K562 (cell line): ENCODE measurements at places on chromosomes 5 and 9. TPM values are rescaled to one million over a fixed set of nuclear protein-coding genes. Genes with fewer than 3 reads are reported as not detected.

Gene AHRR
- total RNA-seq = 1.6 and 1.8 TPM in 2 replicates

Gene MARVELD2
- total RNA-seq = 0.09 and 0.13 TPM in 2 replicates

Gene CTSV
- total RNA-seq = not detected in 2 replicates

Gene AKNA
- total RNA-seq = 16.9 and 20.5 TPM in 2 replicates

Gene DUSP1
- 14.2 and 17.1 TPM in 2 replicates for total RNA-seq

Gene C5orf58
- total RNA-seq = 1.9 and 2.4 TPM in 2 replicates

Gene PLEKHG4B
- total RNA-seq = 0.02 and 0.04 TPM in 2 replicates

Gene SYNPO
- total RNA-seq = 0.31 and 0.36 TPM in 2 replicates

Gene IL5
- total RNA-seq = not detected in 2 replicates

Gene HTR4
- not detected in 2 replicates for total RNA-seq

DNA sequence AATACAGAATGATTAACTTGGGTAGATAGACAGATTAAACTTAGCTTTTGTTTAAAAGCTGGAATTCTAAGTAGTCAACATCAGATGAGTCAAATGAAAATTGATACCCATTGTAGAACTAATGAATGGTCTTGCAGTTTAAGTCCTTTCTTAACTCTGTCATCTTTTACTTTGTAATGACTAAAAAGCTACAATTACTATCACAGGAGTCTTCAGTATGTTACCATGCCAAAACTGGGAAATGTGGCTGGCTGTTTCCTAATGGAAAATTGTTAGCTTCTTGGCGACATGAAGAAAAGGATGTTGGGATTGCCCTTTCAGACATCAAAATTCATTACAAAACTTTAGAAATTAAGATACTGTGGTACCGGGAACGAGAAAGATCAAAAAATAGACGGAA is 20.2 kb upstream of the ANXA1 start:
- no peak for DNase-seq
- H3K36me3 ChIP-seq = no peaks in the 10 kb centered on the region
- H3K4me1 ChIP-seq = no peaks in the 10 kb centered on the region; the same call in 1 of the 2 replicates
- peak overlapping the region; percentile 85; the same call in 1 of the 3 replicates for H3K27ac ChIP-seq
- no peak overlapping the region for H3K4me3 ChIP-seq
- H3K27me3 ChIP-seq = no peaks in the 10 kb centered on the region

DNA sequence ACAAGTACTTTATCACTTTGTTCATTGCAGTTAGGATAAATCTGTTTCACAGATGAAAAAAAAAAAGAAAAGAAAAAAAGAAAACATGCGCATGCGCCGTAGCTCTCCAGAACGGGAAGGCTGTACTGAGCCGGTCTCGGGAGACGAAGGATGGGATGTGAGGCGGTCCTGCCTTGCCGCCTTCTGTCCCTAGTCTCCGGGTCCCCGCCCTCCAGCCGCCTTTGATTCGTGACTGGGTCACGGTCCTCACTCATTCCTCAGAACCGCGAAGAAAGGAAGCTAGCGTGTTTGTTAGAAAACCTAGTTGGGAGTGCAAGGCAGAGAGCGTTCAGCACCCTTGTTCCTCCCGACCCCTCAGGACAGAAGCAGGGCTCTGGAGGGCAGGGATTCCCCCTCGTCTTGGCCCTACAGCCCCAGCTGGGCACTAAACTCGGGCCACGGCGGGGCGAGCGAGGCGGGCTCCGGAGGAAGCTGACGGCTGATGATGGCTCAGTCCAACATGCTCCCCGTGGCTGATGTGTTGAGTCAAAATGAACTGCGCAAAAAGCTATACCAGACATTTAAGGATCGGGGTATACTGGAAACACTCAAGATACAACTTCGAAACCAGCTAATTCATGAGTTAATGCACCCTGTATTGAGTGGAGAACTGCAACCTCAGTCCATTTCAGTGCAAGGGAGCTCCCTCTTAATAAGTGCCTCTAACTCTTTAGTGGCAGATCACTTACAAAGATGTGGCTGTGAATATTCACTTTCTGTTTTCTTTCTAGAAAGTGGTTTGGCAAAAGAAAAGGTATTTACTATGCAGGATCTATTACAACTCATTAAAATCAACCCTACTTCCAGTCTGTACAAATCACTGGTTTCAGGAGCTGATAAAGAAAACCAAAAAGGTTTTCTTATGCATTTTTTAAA is 40.0 kb downstream of the CPLANE1 start:
- no peak overlapping the region for H3K27ac ChIP-seq
- peaks cover 48% of the 10 kb centered on the region for H3K27me3 ChIP-seq
- H3K4me3 ChIP-seq = no peak overlapping the region

- no peak overlapping the region for H3K4me3 ChIP-seq
- no peak for DNase-seq
- H3K36me3 ChIP-seq = no peaks in the 10 kb centered on the region
- H3K4me1 ChIP-seq = no peaks in the 10 kb centered on the region
- H3K27ac ChIP-seq = no peak overlapping the region
- no peaks in the 10 kb centered on the region for H3K27me3 ChIP-seq
Measured at GRCh38 chr5:15785531-15785981, 285.6 kb downstream of the FBXL7 start.

- DNase-seq = no peak
- H3K36me3 ChIP-seq = no peaks in the 10 kb centered on the region
- no peaks in the 10 kb centered on the region for H3K27me3 ChIP-seq
- H3K27ac ChIP-seq = no peak within 1 kb of the TSS
- no peaks in the 10 kb centered on the region for H3K4me1 ChIP-seq
Measured at GRCh38 chr9:25678147-25678666, at the start of gene TUSC1. TSS of gene TUSC1 (minus strand) at chr9:25678444. CDS start at chr9:25678312, 132 bp downstream.

DNA sequence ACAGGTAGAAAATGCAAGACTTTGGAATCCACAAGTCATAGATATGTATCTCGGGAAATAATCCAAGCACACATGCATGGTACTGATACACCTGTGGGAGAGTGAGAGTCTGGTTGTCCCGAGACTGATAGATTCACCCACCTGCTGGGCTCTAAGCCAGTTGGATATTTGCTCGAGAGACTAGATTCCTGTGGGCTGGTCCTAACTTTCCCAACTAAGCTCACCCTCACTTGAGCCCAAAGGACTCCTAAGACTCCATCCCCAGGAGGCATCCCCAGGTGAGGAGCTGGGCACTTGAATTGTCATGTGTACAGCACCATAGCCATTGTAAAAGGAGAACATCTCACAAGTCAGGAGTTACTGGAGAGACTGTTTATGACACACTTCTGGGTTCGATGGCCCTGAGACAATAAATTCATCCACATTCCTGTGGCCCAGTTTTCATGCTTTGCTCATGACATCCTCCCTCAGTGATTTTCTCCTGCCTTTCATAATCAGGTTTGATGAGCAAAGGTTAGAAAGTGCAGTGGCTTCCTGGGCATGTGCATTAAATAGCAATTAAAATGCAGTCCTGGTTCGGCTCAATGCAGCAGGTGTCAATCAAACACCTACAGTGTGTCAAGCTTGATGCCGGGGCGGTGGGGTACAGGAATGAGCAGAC is 18.1 kb downstream of the SLC1A1 start:
- H3K36me3 ChIP-seq = no peaks in the 10 kb centered on the region
- H3K27me3 ChIP-seq = no peaks in the 10 kb centered on the region
- no peaks in the 10 kb centered on the region for H3K4me1 ChIP-seq
- H3K4me3 ChIP-seq = no peak overlapping the region
- no peak overlapping the region for H3K27ac ChIP-seq

GRCh38 chr5:177501874-177502678 is 4.7 kb upstream of the PDLIM7 start:
- peaks cover 63% of the 10 kb centered on the region for H3K4me1 ChIP-seq
- no peak for DNase-seq
- no peak overlapping the region for H3K27ac ChIP-seq
- H3K36me3 ChIP-seq = peaks cover 7% of the 10 kb centered on the region; the same call in 1 of the 3 replicates
- H3K27me3 ChIP-seq = no peaks in the 10 kb centered on the region

- no peak for DNase-seq
- no peaks in the 10 kb centered on the region for H3K36me3 ChIP-seq
- H3K4me1 ChIP-seq = no peaks in the 10 kb centered on the region; the same call in 2 of the 3 replicates
- H3K27ac ChIP-seq = no peak overlapping the region
- H3K27me3 ChIP-seq = no peaks in the 10 kb centered on the region
Measured at GRCh38 chr5:142420561-142421227, 95.9 kb upstream of the SPRY4 start.

- H3K4me3 ChIP-seq = no peak overlapping the region
- H3K4me1 ChIP-seq = no peaks in the 10 kb centered on the region
- DNase-seq = no peak
- H3K27me3 ChIP-seq = no peaks in the 10 kb centered on the region
- H3K27ac ChIP-seq = no peak overlapping the region
Measured at GRCh38 chr9:7363777-7364477, 435.7 kb downstream of the DMAC1 start.

GRCh38 chr5:34916518-34916917 is 1.0 kb downstream of the BRIX1 start:
- peaks cover 9% of the 10 kb centered on the region for H3K4me1 ChIP-seq
- H3K36me3 ChIP-seq = peaks cover 83% of the 10 kb centered on the region
- H3K27ac ChIP-seq = peak overlapping the region; percentile 95
- peak overlapping the region; percentile 94 for H3K4me3 ChIP-seq
- no peaks in the 10 kb centered on the region for H3K27me3 ChIP-seq

DNA sequence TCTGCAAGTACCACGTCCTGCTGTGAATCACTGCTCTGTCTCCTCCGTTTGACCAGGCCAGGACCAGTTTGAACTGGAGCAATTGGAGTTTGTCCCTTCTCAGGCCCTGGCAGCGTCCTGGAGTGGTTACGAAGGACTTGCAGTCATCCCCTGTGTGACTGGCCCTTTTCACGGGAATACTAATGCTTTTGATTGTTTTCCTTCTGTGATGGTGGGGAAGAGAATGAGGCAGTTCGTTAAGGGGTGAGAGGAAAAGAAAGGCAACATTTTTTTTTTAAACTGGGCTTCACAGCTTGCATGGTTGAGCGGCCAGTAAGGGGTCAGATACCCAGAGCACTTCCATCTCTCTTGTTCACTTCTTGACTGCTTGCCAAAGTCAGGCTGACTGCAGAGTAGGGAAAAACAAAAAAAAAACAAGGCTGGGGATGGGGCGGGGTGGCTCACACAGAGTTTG is 153.5 kb upstream of the STK32A start:
- no peak overlapping the region for H3K4me3 ChIP-seq
- no peak for DNase-seq
- H3K27me3 ChIP-seq = no peaks in the 10 kb centered on the region
- no peaks in the 10 kb centered on the region for H3K36me3 ChIP-seq
- no peak overlapping the region for H3K27ac ChIP-seq

DNA sequence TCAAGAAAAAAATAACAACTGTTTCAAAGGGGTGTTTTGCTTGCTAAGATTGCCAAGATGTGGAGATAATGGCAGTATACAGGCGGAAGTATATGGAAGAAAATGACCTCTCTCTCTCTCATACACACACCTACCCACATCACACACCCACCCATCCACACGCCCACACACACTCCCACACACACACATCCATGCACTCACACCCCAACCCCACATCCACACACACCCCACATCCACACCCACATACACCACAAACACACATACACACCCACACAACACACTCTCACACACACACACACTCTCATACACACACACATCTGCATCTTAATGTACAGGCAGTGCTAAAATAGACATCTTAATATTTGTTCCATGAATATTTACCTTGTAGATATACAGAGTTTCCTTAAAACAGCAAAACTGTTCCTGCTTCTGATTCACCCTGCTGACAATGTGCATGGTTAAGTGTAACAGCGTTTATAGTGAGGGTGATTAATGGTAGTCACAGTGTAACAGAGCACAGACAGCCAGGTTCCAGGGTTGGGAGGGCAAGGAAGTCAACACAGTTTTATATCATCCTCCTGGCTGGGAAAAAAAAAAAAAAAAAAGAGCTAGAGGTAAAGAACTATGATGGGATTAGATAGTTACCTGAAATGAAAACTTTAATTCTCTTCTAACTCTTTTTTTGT is 8.3 kb downstream of the BHMT2 start:
- DNase-seq = no peak
- no peaks in the 10 kb centered on the region for H3K4me1 ChIP-seq
- H3K36me3 ChIP-seq = no peaks in the 10 kb centered on the region
- H3K27me3 ChIP-seq = peaks cover 16% of the 10 kb centered on the region
- H3K27ac ChIP-seq = no peak overlapping the region

GRCh38 chr9:94926431-94926800 is 199.9 kb downstream of the AOPEP start:
- no peak overlapping the region for H3K27ac ChIP-seq
- no peaks in the 10 kb centered on the region for H3K27me3 ChIP-seq
- H3K36me3 ChIP-seq = no peaks in the 10 kb centered on the region; the same call in 2 of the 3 replicates
- no peak overlapping the region for H3K4me3 ChIP-seq

GRCh38 chr9:103899866-103900265 is 194.2 kb upstream of the SMC2 start:
- no peak overlapping the region for H3K27ac ChIP-seq
- no peaks in the 10 kb centered on the region for H3K4me1 ChIP-seq
- H3K36me3 ChIP-seq = no peaks in the 10 kb centered on the region
- no peaks in the 10 kb centered on the region for H3K27me3 ChIP-seq
- DNase-seq = no peak

DNA sequence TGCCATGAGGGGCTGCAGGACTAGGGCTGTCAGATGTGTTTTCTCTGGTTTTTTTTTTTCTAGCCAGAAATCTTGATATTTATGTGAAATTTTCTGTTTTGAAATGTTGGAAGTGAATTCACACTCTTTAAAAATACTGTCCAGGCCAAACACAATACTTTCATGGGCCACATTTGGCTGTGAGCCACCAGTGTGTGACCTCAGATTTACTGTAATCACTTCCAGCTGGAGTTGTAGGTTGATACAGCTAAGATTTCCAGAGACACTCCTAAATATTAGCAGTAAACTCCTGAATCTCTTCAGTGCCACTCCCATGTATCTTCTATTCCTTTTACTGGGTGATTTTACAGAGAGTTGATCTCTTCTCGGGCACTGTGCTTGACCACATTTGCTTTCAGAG is 92.2 kb upstream of the CKMT2 start:
- H3K4me3 ChIP-seq = no peak overlapping the region
- H3K27me3 ChIP-seq = peaks cover 14% of the 10 kb centered on the region; the same call in 1 of the 2 replicates
- no peak overlapping the region for H3K27ac ChIP-seq
- no peaks in the 10 kb centered on the region for H3K36me3 ChIP-seq
- no peaks in the 10 kb centered on the region for H3K4me1 ChIP-seq

- no peaks in the 10 kb centered on the region for H3K36me3 ChIP-seq
- DNase-seq = no peak
- no peak overlapping the region for H3K4me3 ChIP-seq
Measured at GRCh38 chr9:116238225-116238624, 84.6 kb downstream of the PAPPA start.

DNA sequence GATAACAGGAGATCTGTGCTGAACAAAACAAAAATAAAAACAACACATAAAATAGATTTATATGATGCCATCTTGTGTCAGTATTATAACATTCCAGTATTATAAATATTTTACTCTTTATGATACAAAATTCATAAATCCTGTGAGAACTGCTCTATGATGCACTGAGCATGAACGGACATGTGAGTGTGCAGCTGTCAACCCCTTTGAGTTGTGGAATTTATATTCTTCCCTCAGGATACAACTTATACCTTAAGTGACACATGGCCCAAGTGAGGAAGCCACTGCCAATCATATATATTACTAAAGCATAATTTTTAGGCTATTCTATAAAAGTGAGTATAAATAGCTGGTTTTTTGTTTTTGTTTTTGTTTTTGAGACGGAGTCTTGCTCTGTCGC is 116.0 kb upstream of the OR13F1 start:
- H3K36me3 ChIP-seq = no peaks in the 10 kb centered on the region
- H3K27ac ChIP-seq = no peak overlapping the region
- no peak for DNase-seq
- no peaks in the 10 kb centered on the region for H3K4me1 ChIP-seq
- no peaks in the 10 kb centered on the region for H3K27me3 ChIP-seq

- no peak overlapping the region for H3K4me3 ChIP-seq
- H3K27me3 ChIP-seq = peaks cover 58% of the 10 kb centered on the region
- no peak for DNase-seq
- H3K27ac ChIP-seq = no peak overlapping the region
- H3K4me1 ChIP-seq = no peaks in the 10 kb centered on the region; the same call in 2 of the 3 replicates
Measured at GRCh38 chr5:32506799-32507198, 62.3 kb upstream of the ZFR start.

- DNase-seq = no peak
- H3K4me3 ChIP-seq = no peak overlapping the region
- no peak overlapping the region for H3K27ac ChIP-seq
- H3K4me1 ChIP-seq = no peaks in the 10 kb centered on the region
- no peaks in the 10 kb centered on the region for H3K27me3 ChIP-seq
Measured at GRCh38 chr9:26171691-26172090, 493.4 kb upstream of the TUSC1 start.
